Transverse colon (tissue), 4 donors: ENCODE measurements at places on chromosomes 12 and 14. TPM values are rescaled to one million over a fixed set of nuclear protein-coding genes. Genes with fewer than 3 reads are reported as not detected.

DYNLL1 gene
- 60.5 TPM for total RNA-seq

DNA sequence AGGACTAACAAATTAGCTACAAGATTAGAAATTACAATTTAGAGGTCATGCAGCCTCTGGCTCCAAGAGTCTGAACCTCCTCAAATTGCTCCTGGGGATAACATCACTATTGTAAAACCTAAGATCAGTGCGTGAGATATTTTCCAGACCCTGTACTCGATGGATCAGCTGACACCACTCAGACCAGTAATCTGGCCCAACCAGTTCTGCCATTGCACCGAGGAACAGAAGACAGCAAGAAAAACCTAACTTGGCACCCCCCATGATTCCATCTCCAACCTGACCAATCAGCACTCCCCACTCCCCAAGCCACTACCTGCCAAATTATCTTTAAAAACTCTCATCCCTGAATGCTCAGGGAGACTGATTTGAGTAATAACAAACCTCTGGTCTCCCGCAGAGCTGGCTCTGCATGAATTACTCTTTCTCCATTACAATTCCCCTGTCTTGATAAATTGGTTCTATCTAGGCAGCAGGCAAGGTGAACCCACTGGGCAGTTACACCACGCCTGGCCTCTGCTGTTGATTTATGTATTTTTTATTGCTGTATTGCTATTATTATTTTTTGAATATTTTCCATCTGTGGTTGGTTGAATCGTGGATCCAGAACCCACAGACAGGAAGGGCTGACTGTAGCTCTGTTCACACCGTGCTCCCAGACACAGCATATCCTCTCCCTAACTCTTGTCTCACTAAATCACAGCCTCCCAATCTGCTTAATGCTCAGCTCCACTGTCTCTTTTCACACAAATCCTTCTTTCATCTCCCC lies 9.2 kb downstream of the HEBP1 start:
- H3K4me1 ChIP-seq: peaks cover 16% of the 10 kb centered on the region
- no peak for DNase-seq
- H3K36me3 ChIP-seq: peaks cover 20% of the 10 kb centered on the region
- H3K27ac ChIP-seq: no peak overlapping the region

GRCh38 chr12:121423253-121423652 lies 23.3 kb downstream of the RNF34 start:
- DNase-seq: no peak
- peaks cover 39% of the 10 kb centered on the region for H3K36me3 ChIP-seq
- H3K4me3 ChIP-seq: no peak overlapping the region

DNA sequence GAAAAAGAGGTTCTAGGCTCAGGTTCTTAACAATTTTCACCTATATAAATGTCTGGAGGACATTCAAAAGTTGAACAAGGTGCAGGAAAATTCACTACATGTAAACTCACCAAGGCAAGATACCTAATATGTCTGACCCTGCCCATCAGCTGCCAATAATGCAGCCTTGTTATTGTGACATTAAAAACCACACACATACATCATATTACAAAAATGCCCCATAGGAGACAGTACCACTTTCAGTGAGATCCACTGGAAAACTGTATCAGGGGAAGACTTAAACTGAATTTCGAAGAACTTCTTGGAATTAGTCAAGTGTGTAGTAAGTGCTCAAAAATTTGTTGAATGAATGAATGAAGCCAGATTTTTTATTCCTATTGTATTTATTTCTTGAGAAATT lies 83.1 kb downstream of the KICS2 start:
- peaks cover 2% of the 10 kb centered on the region for H3K36me3 ChIP-seq
- H3K4me3 ChIP-seq: no peak overlapping the region
- H3K27me3 ChIP-seq: no peaks in the 10 kb centered on the region
- no peaks in the 10 kb centered on the region for H3K4me1 ChIP-seq

- H3K36me3 ChIP-seq: peaks cover 9% of the 10 kb centered on the region
- H3K4me3 ChIP-seq: no peak overlapping the region
- no peaks in the 10 kb centered on the region for H3K27me3 ChIP-seq
These were observed 12.2 kb downstream of the PRORP start for GRCh38 chr14:35134329-35135123.

DNA sequence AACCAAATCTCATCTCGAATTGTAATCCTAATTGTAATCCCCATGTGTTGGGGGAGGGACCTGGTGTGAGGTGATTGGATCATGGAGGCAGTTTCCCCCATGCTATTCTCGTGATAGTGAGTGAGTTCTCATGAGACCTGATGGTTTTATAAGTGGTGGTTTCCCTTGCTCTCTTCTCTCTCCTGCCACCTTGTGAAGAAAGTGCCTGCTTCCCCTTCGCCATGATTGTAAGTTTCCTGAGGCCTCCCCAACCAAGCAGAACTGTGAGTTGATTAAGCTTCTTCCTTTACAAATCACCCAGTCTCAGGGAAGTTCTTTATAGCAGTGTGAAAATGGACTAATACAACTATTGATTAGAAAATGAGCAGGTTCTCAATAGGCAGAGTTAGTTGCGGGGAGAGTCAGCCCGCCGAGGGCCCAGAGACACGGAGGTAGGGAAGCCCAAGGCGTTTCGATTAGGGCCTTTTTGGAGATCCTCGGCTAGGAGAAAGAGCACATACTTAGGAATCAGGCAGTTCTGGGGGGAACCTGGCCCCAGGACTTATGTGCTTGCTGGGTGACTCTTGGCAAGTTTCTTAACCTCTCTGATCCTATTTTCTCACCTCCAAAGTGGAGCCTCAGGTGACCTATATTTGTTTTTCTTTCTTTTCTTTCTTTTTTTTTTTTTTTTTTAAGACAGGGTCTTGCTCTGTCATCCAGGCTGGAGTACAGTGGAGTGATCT lies 65.7 kb downstream of the MVK start:
- no peaks in the 10 kb centered on the region for H3K4me1 ChIP-seq
- DNase-seq: no peak
- no peaks in the 10 kb centered on the region for H3K27me3 ChIP-seq
- H3K4me3 ChIP-seq: no peak overlapping the region
- no peaks in the 10 kb centered on the region for H3K36me3 ChIP-seq

ERBB3 gene
- 270 TPM for total RNA-seq

DNA sequence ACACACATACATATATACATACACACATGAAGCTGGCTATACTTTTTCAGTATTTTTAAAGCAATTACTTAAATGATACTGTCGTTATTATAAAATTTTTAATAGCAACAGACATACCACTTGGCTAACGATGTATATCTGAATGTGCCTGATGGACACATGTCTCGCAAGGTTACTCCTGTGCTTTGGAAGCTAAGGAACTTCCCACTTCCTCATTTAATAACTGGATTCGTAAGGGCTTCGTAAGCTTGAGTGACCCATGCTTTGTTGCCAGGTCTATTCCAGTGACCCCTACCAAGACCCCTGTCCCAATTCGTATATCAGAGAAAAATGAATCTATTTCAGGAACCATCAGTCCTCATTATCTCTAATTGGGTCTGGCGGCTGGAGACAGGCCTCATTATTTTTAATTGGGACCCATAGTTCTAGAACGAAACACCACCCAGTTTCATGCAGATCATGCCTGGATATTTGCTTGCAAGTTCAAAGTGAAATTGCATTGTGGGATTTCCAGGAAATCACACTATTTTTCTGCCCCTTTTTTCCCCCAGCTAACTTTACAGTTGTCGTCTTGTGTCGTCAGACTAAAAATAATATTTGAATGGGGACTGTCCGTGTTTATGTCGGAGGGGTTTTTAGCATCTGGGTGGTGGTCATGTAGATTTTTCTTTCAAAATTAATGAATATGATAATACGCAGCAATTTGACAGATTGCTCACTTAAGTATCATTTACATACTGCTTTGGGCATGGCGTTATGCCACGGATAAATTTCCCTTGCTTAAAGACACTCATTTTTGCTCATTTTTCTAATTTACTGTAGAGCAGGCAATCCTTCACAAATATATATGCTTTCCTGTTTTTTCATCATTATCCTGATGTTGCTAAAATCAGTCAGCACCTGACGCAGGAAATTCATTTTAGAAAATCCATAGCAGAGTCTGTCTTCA lies 17.1 kb upstream of the MYO1H start:
- no peaks in the 10 kb centered on the region for H3K27me3 ChIP-seq
- H3K4me3 ChIP-seq: no peak overlapping the region
- no peak for DNase-seq
- H3K27ac ChIP-seq: no peak overlapping the region
- H3K4me1 ChIP-seq: peaks cover 5% of the 10 kb centered on the region

C14orf132 gene
- total RNA-seq: 3.5 TPM

- no peaks in the 10 kb centered on the region for H3K36me3 ChIP-seq
- no peak for DNase-seq
- no peak overlapping the region for H3K27ac ChIP-seq
- H3K27me3 ChIP-seq: no peaks in the 10 kb centered on the region
- H3K4me1 ChIP-seq: no peaks in the 10 kb centered on the region
- H3K4me3 ChIP-seq: no peak overlapping the region
These were observed 21.4 kb upstream of the IGF1 start for GRCh38 chr12:102501773-102502172.

- H3K27ac ChIP-seq: peak overlapping the region; percentile 73
- H3K27me3 ChIP-seq: no peaks in the 10 kb centered on the region
- no peaks in the 10 kb centered on the region for H3K4me1 ChIP-seq
- peak; percentile 23 for DNase-seq
- H3K4me3 ChIP-seq: no peak overlapping the region
- H3K36me3 ChIP-seq: no peaks in the 10 kb centered on the region
These were observed 37.3 kb upstream of the ATXN2 start for GRCh38 chr12:111636209-111636945.
